ENCODE measurements at places on chromosomes 2 and 18. TPM values are rescaled to one million over a fixed set of nuclear protein-coding genes. Genes with fewer than 3 reads are reported as not detected.

The OSBPL1A gene
- 1.3 TPM for total RNA-seq

GRCh38 chr2:227884511-227884947, 13.1 kb downstream of the DAW1 start:
- DNase-seq, result no peak

- DNase-seq, result no peak
Measured at GRCh38 chr2:85794038-85794441, 40.2 kb downstream of the ATOH8 start.

The HYCC2 gene
- total RNA-seq, result 35.7 TPM

DNA sequence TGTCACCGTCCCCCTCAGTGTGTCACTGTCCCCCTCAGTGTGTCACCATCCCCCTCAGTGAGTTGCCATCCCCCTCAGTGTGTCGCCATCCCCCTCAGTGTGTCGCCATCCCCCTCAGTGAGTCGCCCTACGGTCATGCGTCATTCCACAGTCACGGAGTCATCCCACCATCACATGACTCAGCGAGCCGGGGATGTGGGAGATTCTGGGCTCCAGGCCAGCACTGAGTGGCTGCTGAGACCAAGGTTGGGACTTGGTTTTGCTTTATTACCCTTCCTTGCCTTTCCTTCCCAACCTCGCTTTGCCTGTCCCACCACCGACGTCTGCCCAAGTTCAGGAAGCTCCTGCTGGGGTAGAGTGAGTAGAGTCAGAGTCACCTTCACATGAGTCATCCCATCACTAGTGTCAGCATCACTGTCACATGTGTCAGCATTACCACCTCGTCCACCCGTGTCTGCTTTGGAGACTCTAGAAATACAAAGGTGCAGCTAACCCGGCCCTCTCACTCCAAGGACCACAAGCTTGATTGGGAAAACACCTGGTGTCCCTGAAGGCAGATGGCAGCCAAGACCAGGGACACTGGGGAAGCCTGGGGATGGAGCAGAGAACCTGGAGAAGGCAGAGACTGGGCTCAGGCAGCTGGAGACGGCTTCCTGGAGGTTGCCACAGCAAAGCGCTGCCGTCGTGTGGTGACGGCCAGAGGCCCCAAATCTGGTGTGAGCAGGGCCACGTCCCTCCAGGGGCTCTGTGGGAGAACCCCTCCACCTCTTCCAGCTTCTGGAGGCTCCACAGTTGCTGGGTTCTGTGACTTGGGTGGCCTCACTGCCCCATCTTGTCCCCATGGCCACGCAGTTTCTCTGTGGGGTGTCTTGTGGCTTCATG, 485.2 kb upstream of the SALL3 start:
- no peak for DNase-seq

The ALPG gene
- not detected for total RNA-seq

The GPR39 gene
- not detected for total RNA-seq

Data from CD8-positive, alpha-beta T cell (primary cell).